Bronchus fibroblast of lung (primary cell): ENCODE measurements at places on chromosomes 5 and 9. TPM values are rescaled to one million over a fixed set of nuclear protein-coding genes. Genes with fewer than 3 reads are reported as not detected.

Gene MAST4
- 4.7 and 7.4 TPM in 2 replicates for total RNA-seq

Gene ECM2
- 0.45 and 0.50 TPM in 2 replicates for total RNA-seq

Gene EDIL3
- 11.1 and 12.6 TPM in 2 replicates for total RNA-seq

Gene ZNF454
- total RNA-seq, result 0.84 and 1.2 TPM in 2 replicates

Gene LOX
- 38.8 and 46.7 TPM in 2 replicates for total RNA-seq

Gene ZNF608
- total RNA-seq, result 11.4 and 12.5 TPM in 2 replicates

Gene CRB2
- total RNA-seq, result under 0.01 TPM in 1 of 2 replicates, not detected in the other

Gene MPDZ
- 13.1 and 14.5 TPM in 2 replicates for total RNA-seq

Gene MTRR
- total RNA-seq, result 16.4 and 23.9 TPM in 2 replicates

Gene SPACA9
- total RNA-seq, result 3.3 and 3.7 TPM in 2 replicates

Gene ORM1
- total RNA-seq, result not detected in 2 replicates

Gene PTCH1
- total RNA-seq, result 5.0 and 5.8 TPM in 2 replicates

Gene CER1
- total RNA-seq, result not detected in 2 replicates

Gene NR6A1
- 0.15 and 1.2 TPM in 2 replicates for total RNA-seq

Gene LMX1B
- not detected in 2 replicates for total RNA-seq

Gene OTP
- total RNA-seq, result not detected in 2 replicates

Gene SPINK4
- total RNA-seq, result not detected in 2 replicates

Gene GMCL2
- not detected in 2 replicates for total RNA-seq

Gene SLC27A6
- total RNA-seq, result 0.15 and 0.17 TPM in 2 replicates

Gene NPR3
- total RNA-seq, result 19.3 and 19.9 TPM in 2 replicates

Gene ZDHHC11B
- total RNA-seq, result not detected in 2 replicates

Gene GPR151
- not detected in 2 replicates for total RNA-seq

Gene CDH18
- total RNA-seq, result 0.34 and 1.5 TPM in 2 replicates

Gene ADRA1B
- total RNA-seq, result 1.0 and 2.4 TPM in 2 replicates

Gene FSD1L
- 0.84 and 1.0 TPM in 2 replicates for total RNA-seq

Gene NUTM2F
- not detected in 2 replicates for total RNA-seq

Gene FAM221B
- not detected in 2 replicates for total RNA-seq

Gene ZNF462
- total RNA-seq, result 5.7 and 6.8 TPM in 2 replicates

Gene PCDHGC4
- total RNA-seq, result 0.17 and 0.30 TPM in 2 replicates

Gene IRGM
- total RNA-seq, result not detected in 2 replicates

Gene PAEP
- total RNA-seq, result not detected in 2 replicates

Gene SMIM32
- not detected in 2 replicates for total RNA-seq

Gene TMEM215
- not detected in 2 replicates for total RNA-seq

Gene FBXL7
- total RNA-seq, result 6.7 and 6.8 TPM in 2 replicates

Gene SIT1
- 0.15 TPM in 1 of 2 replicates, not detected in the other for total RNA-seq

Gene TAF1L
- not detected in 2 replicates for total RNA-seq

Gene TNPO1
- 121 and 137 TPM in 2 replicates for total RNA-seq

Gene CTXN3
- total RNA-seq, result not detected in 2 replicates

Gene BARX1
- total RNA-seq, result not detected in 2 replicates
